ENCODE measurements at places on chromosomes 16 and 17.

GRCh38 chr17:76397687-76398522 lies 13.5 kb downstream of the SPHK1 start:
- DNase-seq, result peak; percentile 93

DNA sequence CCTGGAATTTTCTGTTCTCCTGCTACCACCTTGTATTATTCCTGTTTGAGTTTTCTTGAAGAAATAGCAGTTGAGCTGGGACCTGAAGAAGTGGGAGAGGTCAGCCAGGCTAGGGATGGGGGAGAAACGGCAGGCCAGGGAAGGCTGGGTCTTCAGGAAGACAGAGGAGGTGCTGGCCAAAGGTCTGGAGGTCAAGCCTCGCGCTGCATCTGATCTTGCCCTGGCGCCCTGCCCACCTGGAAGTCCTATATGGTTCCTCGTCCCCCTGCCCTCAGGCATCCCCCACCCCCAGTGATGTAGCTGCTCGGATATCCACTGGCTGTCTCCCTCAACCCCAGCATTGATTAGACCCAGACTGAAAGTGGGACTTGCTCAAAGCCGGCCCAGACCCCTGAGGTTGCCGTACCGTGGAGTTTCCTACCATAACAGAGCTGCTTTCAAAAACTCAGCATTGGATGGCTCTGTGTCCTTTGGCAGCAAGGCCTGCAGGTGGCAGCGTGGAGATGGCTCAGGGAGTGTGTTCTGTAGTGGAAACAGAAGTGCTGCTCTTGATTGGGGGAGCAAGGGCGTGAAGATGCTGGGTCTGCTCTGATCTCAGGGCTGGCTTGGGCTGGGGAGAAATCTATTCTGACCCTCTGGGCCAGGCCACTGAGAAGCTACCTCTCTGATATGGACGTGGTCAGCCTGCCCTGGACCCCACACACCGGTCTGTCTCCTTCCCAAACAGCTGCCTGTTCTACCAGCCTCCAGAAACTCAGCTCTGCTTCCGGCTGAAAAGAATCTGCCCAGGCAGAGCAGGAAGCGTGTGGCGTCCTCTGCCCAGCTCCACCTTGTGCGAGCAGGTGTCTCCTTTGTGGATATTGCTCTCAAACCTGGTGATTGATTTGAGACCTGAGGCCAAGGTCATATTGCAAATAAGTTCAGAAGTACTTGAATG lies 107.0 kb upstream of the CACNG5 start:
- DNase-seq, result peak; percentile 90

DNA sequence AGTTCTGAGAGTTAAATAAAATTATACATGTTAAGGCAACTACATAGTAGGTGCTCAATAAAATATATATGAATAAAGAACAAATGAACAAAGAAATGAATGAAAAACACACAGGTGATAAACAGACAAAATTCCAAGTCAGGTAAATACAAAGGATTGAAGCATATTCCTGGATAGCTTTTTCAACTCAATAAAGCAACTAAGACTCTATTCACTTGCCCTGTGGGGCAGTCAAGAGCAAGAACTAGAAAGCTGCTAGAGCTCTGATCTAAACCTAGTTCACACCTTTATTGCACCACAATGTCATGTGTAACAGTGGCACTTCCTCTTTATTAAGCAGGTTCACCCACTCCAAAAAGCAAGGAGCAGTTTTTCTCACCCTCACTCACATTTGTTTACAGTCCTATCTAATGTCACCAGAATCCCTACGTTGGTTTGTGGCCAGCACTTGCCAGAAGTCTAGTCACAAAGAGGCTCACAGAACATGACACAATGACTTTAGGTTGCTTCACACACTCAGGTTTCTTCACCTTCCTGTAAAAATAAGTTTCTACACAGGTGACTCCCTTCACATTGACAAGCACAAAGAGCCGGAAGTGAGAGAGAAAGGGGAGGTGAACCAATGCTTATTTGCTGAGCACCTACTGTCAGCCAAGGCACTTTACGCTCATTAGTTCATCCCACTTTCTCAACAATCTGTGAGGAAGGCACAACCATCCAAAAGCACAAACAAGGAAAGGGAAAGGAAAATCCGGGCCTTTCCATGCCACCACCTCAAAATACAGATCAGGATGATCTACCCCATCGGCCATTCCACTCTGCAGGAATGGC lies 70.8 kb downstream of the XPO6 start:
- no peak for DNase-seq

DNA sequence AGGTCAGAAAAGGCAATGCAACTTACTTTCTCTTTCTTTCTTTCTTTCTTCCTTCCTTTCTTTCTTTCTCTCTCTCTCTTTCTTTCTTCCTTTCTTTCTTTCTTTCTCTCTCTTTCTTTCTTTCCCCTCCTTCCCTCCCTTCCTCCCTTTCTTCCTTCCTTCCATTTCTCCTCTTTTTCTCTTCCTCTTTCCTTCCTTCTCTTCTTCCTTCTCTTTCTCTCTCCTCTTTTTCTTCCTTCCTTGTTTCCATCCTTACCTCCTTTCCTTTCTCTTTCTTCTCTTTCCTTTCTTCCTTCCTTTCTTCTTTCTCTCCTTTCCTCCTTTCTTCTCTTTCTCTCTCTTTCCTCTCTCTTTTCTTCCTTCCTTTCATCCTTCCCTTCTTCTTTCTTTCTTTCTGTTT lies 819.8 kb upstream of the SOX9 start:
- no peak for DNase-seq

DNA sequence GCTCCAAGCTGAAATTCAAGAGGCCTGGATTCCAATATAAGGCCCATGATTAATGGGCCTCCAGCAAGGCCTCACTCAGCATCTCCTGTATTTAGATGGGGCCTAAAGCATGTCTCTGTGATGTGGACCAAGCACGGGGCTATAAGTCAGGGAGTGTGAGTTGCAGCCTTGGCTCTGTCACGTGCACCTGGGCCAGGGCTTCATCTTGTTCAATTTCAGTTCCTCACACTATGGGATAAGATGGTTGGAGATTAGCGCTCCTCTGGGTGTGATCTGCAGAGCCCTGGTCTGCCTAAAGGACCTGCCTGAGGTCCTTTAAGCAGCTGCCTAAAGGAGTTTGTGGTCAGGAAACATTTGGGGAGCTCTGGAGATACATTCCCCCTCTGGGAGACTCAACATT lies 25.2 kb downstream of the KLHL36 start:
- no peak for DNase-seq

GRCh38 chr17:76696763-76697701 lies 13.7 kb downstream of the MXRA7 start:
- no peak for DNase-seq

GRCh38 chr16:16175296-16175695 lies 48.0 kb downstream of the ABCC6 start:
- DNase-seq, result no peak

- DNase-seq, result peak; percentile 84
Observed at GRCh38 chr16:53098526-53099317, 43.9 kb downstream of the CHD9 start.

- DNase-seq, result no peak
Observed at GRCh38 chr17:55887531-55887930, 136.7 kb downstream of the PCTP start.

- DNase-seq, result no peak
Observed at GRCh38 chr16:2822158-2822495, 5.1 kb downstream of the PRSS21 start.

DNA sequence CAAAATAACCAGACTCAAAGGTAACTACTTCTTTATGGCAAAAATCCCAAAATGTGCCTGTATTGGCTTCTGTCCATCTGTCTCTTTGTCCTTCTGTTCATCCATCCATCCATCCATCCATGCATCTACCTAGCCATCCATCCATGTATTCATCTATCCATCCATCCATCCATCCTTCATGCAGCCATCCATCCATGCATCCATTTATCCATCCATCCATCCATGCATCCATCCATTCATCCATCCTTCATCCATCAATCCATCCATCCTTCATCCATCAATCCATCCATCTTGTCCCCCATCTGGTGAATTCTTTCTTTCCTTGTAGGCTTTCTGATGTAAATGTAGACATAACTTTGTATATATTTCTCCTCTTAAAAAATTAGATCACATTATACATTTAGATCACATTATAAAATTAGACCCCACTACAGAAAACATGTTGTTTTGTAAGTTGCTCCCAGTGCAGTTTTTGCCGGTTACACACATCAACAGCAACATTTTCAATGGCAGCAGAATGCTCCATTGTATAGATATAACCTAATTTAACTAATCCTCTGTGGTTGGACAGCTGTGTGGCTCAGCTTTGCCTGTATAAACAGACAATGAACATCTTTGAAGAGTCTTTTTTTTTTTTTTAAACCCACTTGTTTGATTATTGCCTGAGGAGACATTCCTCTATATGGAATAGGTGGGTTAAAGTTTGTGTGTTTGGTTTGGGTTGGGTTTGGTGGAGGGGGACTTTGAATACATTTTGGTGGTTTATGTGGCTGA lies 72.0 kb downstream of the MSI2 start:
- no peak for DNase-seq

DNA sequence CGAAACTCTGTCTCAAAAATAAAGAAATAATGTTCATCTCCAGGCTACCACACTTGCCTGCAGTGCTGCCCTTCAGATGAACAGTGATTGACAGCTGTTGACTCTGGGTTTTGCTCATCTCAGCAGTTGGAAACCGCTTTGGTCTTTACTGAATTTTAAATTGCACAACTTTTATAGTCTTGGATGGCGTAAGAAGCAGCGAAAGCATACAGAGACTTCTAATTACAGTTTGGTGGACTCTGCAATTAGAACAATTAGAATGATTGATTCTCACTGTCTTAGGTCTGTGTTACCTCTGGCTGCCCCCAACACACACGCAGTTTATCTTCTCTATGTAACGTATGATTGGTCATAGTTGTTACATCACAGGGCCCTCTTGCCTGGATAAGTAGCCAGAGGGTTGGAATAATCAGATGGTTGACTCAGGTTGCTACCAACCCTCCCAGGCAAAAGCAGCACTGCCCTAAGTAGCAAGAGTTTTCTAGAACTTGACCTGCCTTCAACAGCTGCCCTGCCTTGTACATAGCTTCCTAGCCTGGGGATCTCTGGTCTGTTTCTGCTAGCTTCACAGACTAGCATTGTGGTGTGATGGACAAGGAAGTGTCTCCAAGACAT lies 1.9 kb upstream of the NAT9 start:
- DNase-seq, result no peak

DNA sequence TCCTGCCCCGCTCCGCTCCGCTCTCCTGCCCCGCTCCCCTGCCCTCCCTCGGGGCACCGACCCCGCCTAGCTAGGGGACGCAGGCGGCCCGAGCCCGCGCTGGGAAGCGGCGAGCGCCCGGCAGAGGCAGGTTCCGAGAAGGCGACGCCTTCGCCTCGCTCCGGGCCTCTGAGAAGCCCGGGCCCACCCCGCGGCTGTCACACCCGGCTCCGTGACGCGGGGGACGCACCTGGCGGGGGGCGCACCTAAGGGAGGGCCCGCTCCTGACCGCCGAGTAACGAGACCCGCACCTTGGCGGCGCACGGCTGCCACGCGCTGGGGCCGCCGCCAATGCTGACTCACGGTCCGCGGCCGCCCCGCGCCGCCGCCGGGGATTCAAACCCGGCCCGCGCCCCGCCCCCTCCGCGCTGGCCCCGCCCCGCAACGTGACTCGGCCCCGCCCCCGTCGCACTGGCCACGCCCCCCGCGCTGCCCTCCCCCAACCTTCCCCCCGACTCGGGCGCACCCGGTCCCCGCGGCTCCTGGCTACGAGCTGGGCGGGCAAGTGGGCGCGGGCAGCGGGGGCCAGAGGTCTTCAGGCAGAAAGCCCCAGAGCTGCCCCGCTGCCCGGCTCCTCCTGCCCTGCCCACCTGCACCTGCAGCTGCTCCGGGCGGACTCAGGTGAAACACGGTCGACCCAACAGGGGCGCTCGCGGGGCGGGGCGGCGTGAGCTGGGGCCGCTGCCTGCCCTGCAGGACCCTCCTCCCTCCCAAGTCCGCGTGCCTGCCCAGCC lies 27.8 kb downstream of the GNPTG start:
- no peak for DNase-seq

GRCh38 chr17:44121997-44122815 lies 1.2 kb downstream of the HDAC5 start:
- no peak for DNase-seq

DNA sequence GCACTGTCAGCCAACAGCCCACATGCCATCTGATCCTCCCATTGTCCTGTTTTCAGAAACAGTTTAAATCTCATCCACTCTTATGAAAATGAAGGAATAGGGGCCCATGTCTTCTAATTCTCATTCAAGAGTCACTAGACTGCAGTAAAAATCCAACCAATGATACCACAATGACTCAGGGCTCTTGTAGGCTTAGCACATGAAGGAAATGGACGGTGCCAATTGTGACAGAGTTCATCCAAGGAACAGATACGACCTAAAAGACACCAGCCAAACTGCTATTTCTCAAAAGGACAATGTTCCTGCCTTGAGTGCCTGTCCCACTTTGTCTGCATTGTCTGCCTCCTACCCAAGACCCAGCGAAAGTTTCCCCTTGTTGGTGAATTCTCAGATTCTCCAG lies 204.8 kb upstream of the COX10 start:
- DNase-seq, result no peak

DNA sequence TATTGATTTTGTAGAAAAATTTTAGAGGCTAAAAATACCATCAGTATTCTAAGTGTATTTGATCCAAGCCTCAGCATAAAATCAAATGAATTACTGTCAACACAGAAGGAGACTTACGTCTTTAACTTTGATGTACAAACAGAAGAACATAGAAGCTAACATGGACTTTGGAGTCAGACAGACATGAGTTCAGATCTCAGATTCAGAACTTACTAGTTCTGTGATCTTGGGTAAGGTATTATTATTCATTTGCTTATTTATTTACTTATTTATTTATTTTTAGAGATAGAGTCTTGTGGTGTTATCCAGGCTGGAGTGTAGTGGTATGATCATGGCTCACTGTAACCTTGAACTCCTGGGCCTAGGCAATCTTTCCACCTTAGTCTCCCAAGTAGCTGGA lies 4.0 kb upstream of the SLFN12L start:
- no peak for DNase-seq

DNA sequence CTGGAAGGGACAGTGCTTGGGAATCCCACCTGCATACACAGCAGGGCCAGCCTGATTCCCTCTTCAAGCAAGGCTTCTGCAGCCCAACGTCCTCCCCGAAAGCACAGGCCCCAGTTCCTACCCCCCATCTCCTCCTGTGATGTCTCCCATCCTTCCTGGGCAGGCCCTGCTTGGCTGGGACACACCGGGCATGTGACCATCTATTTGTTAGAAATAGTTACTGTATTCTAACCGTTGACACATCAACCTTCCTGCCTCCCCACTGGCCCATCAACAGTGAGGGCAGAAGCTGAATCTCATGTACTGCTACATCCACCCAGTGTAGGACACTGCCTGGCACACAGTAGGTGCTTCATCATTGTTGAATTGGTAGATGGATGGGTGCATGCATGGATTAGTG lies 10.7 kb downstream of the PRR29 start:
- DNase-seq, result no peak
